ENCODE measurements at places on chromosomes 12 and 14.

GRCh38 chr14:25132732-25133422 is 82.9 kb upstream of the STXBP6 start:
- no peak for DNase-seq

- no peak for DNase-seq
These were observed 70.4 kb upstream of the RIC8B start for GRCh38 chr12:106704081-106704480.

- no peak for DNase-seq
These were observed 7.7 kb downstream of the RACGAP1 start for GRCh38 chr12:50017641-50018040.

GRCh38 chr12:120142231-120142877 is 25.8 kb upstream of the RAB35 start:
- DNase-seq = no peak

DNA sequence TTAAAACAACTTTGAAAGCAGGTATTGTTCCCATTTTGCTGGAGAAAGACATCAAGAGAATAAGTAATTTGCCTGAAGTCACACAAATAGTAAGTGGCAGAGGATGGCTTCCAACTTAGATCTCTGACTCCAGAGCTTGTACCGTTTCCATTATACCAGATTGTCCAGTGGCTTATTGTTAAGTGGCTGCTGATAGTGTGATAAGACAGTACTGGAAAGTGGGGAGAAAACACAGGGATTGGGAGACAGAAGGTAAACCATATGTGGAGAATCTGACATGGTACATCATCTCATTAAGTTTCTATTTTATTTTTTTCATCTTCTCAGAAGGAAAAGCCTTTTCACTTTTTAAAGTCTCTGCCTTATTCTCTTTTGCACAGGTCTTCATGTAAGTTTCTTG is 108.5 kb downstream of the SRGAP1 start:
- no peak for DNase-seq

DNA sequence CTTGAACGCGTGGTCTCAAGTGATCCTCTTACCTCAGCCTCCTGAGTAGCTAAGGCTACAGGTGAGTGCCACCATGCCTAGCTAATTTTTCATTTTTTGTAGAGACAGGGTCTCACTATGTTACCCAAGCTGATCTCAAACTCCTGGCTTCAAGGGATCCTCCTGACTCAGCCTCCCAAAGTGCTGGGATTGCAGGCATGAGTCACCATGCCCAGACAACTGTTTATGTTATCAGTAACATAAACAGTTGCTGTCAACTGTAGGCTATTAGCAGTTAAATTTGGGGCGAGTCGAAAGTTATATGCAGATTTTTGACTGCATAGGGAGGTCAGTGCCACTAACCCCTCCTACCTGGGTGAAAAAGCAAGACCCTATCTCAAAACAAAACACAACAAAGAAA is 26.2 kb upstream of the LRRK2 start:
- DNase-seq = no peak

DNA sequence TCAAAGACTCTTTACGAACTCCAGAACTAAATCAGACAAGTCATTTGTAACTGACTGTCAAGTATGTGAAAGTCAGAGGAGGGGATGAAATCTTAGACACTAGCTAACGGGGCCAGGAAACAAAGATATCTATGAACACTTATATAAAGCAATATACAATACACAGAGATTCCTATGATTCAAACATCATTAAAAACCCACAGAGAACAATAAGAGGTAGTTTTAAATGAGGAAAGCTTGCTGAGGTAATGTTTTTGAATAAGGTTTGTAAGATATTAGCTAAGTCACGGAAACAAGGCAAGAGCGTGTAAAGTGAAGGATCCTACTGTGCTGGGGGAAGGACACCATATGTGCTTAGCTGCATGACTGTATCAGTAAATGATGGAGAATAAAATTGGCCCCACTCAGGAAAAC is 36.7 kb downstream of the SAV1 start:
- no peak for DNase-seq

- no peak for DNase-seq
These were observed 122.3 kb upstream of the CPM start for GRCh38 chr12:69055280-69055679.
